ENCODE measurements at places on chromosomes 2 and 18.

DNA sequence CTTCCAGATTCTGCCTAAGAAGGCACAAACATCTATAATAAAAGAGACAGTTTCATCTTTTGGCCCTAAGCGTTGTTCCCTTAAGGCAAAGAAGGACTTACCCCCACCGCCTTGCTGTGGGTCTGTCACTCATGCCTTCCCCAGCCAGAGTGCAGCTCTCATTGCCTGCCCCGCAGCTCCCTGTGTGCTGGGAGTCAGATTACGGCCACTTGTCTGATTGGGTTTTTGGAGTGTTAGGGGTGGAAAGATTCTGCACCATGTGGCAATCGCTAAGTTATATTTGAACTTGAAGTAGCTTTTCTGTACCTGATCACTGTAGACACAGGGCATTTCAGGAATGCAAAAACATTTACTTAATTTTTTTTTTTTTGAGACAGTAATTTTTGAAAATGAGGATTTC lies at the start of gene AQP4:
TSS of gene AQP4 (minus strand) at position 151 of the 400 bp plus-strand sequence. CDS start at position 133, 18 bp downstream.
- no peak for DNase-seq

DNA sequence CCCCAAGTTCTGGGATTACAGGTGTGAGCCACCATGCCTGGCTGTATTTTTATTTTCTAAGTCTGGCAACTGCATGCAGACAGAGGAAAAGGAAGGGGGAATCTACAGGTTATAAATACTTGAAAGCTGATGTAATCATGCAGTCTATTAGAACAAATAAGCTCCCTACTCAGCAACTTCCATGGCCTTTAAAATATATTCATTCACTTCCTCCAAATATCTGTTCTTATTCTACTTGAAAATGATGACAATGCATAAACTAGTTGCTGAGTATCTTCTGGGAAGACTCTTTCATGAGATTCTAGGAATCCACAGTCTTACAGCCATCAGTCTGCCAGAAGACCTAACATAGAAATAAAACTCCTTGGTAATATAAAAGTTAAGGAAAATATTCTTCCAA lies 66.9 kb upstream of the NCKAP5 start:
- no peak for DNase-seq

- DNase-seq = no peak
These were observed 47.4 kb upstream of the ITGB6 start for GRCh38 chr2:160247296-160248035.

GRCh38 chr2:234304950-234305349 lies 191.9 kb downstream of the ARL4C start:
- peak; percentile 44 for DNase-seq

GRCh38 chr2:109046925-109047508 lies 58.0 kb upstream of the EDAR start:
- DNase-seq = no peak
